ENCODE measurements at places on chromosomes 6 and 20.

- no peak for DNase-seq
These were observed 248.1 kb upstream of the FOXQ1 start for GRCh38 chr6:1063671-1064355.

DNA sequence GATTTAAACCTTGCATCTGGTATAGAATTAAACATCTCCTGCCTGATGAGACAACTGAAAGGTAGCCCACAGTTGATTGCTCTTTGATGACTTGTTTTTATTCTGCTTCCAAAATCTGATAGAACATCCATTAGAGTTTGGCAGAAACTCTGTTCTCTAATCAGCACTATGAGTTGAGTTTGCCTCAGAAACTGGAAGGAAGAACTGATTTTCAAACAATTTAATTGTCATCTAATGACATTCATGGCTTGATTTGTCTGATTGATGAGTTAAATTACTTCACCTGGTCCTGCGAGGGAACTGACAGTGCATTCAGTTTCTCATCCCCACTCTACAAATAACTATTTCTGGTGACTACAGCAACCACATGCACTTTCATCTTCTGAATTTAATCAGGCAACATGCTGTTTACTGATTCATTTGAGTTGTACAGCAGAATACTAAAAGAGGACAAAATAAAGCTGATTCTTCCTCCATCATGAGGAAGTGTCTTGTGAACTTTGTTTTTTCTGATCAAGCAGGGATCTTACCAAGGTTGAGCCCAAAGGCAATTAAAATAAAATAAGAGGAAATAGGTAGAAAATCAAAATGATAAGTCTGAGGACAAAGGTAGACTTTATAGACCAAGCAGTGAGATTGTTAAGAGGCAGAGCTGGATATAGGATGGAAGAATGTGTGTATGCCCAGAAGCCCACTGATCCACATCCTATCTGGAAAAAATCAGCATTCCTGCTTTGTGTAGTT lies 15.7 kb upstream of the MRAP2 start:
- peak; percentile 21 for DNase-seq

- no peak for DNase-seq
These were observed 3.7 kb downstream of the SMPDL3A start for GRCh38 chr6:122792766-122793165.

DNA sequence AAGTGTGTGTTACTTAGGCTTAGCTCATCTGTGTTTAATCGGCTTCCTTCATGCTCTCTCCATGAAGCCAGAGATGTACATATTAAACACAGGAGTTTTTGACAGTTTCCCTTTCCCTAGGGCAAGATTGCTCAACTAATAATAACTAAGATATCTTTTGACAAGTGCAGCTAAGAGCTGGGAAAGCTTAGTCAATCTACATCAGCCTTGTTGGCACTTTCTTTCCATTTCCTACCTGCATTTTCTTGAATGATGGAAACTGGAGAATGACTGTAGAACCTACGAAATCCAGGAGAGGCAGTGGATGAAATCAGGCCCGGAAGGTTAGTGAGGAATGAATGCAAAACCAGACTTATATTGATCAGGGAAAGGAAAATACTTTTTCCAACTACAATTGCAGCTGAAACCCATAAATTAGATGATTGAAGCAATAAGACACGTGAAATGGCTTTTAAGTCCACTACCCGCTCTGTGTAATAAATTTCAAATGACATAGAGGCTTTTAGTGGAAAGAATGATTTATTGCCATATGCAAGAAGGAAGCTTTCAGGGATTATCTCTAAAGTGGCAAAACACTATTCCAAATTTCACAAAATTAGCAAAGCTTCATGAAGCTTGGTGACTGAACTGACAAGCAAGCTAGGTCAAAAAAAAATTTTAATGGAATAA lies 237.2 kb upstream of the ID4 start:
- peak; percentile 8 for DNase-seq

DNA sequence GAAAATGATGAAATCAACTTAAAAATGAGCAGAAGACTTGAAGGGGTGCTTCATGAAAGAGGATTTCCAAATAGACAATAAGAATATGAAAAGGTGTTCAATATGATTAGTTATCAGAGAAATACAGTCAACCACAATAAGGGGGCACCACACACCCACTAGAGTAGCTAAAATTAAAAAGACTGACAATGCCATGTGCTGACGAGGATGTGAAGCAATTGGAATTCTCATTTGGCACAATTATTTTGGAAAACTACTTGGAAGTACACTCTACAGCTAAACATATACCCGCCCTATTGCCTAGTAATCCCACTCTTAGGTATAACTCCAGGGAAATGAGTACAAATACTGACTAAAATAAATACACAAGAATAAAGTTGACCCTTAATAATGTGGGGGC lies 45.0 kb downstream of the MOCS1 start:
- DNase-seq = no peak

DNA sequence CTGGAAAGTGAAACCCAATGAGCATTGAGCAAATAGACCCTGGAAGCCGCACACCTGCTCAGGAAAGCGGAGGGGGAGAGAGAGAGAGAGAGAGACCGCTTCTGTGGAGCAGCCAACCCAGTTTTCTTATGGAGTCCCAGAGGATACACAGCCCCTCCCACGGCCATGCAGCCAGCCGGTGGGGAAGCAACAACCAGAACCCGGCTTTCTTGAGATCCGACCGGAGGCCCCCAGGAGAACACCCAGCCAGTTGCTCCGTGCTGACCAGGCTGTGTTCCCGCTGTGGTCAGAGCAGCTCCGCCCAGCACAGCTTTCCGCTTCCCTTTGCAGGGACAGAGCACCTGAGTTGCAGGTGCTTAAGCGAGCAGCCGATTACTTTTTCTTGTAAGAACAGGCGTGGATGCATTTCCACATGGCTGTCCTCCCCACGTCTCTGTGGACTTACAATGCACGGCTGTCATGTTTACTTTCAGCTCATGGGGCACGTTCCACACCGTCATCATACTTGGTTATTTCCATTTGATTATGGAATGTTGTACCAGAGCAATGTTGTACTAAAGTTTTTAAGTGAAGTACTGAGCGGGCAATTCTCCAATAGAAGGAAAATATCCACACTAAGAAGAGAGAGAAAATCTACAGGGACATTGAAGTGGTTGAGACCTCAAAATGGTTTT lies 381.9 kb downstream of the THBS2 start:
- peak; percentile 76 for DNase-seq

DNA sequence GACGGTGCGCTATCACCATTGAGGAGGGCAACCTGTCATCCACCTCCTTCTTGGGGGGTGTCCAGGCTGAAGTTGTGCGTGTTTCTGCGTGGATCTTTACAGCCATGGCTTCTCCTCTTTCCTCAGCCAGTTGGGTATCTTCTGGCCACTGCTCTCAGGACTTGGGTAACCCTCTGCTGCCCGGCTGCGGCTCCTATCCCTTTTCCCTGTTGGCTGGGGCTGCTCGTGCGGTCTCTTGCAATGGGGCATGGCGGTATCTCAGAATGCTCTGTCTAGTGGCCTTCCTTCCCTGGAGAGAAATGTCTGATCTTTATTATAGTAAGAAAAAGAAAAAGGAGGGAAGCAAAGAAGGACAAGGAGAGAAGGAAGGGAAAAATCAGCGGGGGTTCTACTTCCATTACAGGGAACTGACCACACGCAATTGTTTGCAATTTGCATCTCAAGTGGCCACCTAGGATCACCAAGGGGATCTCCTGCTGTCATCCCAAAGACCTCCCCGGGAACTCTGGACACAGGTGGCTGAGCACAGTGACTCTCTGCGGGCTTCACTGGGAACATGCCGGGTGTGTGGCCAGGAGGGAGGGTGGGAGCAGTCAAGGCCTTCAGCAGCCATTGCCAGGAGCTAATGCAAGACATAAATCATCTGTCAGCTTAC lies 60.8 kb downstream of the NPEPL1 start:
- peak; percentile 55 for DNase-seq

DNA sequence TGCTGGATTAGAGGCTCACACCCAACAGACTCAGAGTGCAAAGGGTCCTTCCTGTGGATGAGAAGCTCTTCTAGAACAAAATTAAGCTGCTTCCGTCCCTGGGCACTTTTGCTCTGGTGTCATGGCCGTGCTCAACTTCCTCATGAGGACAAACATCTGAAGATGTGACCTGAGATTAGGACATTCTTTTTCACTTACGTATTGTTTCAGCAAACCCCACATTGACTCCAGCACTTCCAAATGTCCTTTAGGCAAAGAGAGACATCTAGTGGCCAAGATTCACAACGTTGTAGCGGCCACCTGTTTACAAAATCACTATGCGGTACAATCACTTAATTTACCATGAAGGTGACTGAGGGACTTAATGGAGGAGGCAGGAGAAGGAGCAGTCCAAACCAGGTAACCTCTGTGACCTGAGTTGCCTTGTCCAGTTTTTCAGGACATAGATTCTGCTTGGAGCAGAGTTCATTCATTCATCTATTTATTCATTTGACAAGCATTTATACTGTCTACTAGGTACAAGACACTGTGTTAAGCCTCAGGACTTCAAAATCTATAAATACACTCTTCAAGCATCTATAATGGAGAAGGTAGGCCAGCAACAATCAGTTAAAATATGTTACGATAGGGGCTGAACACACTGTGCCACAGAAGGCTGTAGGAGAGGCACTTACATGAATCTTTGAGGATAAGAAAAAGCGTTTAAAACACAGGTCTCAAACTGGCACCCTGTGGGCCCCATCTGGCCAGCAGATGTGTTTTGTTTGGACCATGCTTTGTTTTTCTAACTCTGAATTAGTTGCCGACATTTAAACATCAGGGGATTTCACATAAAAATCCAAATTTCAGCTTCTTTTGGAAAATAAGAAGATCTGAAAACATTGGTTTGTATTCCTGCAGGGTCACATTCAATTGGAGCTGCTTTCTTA lies 5.6 kb upstream of the ADGRF1 start:
- DNase-seq = peak; percentile 62

DNA sequence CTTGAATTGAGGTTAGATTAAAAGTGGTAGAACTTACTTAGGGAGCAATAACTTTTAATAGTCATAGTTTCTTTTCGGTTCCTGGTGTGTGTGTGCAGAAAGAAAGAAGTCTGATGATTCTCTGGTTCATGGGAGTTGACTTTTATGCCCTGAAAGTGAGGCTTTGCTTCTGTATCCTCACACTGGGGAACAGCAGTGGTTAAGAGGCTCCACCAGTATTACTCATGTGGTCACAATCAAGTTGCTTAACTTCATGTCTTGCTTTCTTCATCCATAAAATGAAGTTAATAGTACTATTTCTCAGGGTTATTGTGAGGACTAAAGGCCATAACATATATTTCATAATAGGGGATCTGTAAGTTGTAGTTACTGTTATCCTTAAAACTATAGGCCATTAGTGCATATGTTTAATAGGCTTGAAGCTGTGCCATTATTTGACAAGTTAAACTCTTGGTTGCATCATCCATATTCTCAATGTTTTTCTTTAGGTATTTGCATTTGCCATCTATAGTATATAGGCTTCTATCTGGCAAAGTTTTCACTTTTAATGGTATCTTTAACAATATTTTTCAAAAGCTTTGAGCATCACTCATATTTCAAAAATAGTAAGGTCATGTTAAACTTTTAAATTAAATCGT lies 262.4 kb downstream of the PLCB1 start:
- no peak for DNase-seq

GRCh38 chr6:130453230-130453629 lies 87.4 kb downstream of the TMEM200A start:
- no peak for DNase-seq

GRCh38 chr6:15132854-15133670 lies 112.8 kb upstream of the JARID2 start:
- DNase-seq = no peak

DNA sequence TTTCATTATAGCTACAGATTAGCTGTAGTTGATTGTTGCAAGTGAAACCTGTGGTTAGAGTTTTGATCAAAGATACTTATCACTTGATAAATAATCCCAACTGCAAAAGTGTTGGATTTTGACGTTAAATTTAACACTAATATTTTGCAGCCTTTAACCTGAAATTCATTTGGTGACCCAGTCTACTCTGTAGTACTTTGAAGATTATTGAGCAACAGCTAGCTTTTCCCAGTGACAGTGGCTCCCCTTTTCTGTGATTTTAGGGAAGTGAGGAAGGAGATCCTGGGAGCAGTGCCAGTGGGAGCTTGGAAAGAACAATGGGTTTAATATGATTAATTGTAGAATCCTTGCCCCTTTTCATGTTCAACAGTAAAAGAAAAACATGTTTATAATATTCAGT lies 76.9 kb downstream of the NCOA3 start:
- DNase-seq = no peak

Measured in NCI-H1417 (cell line).